Vagina (tissue), 2 donors: ENCODE measurements at places on chromosomes 5 and 9. TPM values are rescaled to one million over a fixed set of nuclear protein-coding genes. Genes with fewer than 3 reads are reported as not detected.

Gene FCN2
- total RNA-seq, result not detected

DNA sequence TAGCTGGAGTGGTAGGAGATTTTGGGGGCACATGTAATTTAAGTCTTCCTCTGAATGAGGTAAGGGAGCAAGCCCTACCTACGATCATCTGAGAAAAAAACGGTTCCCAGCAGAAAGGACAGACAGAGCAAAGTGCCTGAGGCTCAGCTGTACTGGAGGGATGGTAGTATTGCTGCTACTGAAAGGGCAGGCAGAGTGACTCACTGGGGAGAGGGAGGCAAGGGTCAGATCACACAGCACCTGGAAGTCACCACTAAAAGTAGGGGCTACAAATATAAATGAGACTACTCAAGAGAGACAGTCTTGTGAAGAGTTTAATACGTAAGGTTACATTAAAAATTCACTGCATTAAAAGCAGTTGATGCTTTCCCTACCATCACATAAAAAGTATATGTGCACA is 75.9 kb downstream of the NFIB start:
- H3K36me3 ChIP-seq, result no peaks in the 10 kb centered on the region
- no peaks in the 10 kb centered on the region for H3K27me3 ChIP-seq
- H3K27ac ChIP-seq, result no peak overlapping the region
- peaks cover 34% of the 10 kb centered on the region for H3K4me1 ChIP-seq
- DNase-seq, result no peak
- H3K4me3 ChIP-seq, result no peak overlapping the region

GRCh38 chr5:11040345-11040744 is 279.3 kb upstream of the DAP start:
- no peaks in the 10 kb centered on the region for H3K36me3 ChIP-seq
- no peaks in the 10 kb centered on the region for H3K4me1 ChIP-seq
- no peak overlapping the region for H3K4me3 ChIP-seq
- H3K27ac ChIP-seq, result no peak overlapping the region
- no peak for DNase-seq
- H3K27me3 ChIP-seq, result no peaks in the 10 kb centered on the region

GRCh38 chr5:10162468-10162867 is 87.2 kb downstream of the ATPSCKMT start:
- no peak overlapping the region for H3K4me3 ChIP-seq
- no peak for DNase-seq
- no peak overlapping the region for H3K27ac ChIP-seq
- H3K27me3 ChIP-seq, result no peaks in the 10 kb centered on the region
- H3K36me3 ChIP-seq, result no peaks in the 10 kb centered on the region

DNA sequence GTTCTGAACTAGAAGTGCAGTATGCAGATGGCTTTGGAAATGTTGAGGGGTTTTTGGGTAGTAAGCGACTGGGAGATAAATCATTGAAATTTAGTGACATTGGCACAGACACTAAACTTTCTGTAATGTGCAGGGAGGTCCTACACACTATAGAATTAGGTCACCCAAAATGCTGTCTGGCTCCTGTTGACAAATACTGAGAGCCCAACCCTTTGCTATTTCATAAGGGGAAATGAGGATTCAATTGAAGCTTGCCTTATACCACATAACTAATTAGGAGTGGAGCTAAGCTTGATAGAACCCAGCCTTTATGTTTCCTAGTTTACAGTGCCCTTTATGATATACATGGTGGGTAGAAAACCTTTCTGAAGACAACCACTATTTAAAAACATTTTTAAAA is 22.6 kb downstream of the HMGXB3 start:
- H3K27ac ChIP-seq, result no peak overlapping the region
- DNase-seq, result no peak
- H3K4me1 ChIP-seq, result peaks cover 26% of the 10 kb centered on the region
- H3K27me3 ChIP-seq, result no peaks in the 10 kb centered on the region

GRCh38 chr5:58761407-58761806 is 178.5 kb downstream of the RAB3C start:
- no peaks in the 10 kb centered on the region for H3K27me3 ChIP-seq
- no peaks in the 10 kb centered on the region for H3K4me1 ChIP-seq
- DNase-seq, result no peak
- H3K36me3 ChIP-seq, result no peaks in the 10 kb centered on the region
